GM12891 (cell line): ENCODE measurements at places on chromosomes 5 and 9.

DNA sequence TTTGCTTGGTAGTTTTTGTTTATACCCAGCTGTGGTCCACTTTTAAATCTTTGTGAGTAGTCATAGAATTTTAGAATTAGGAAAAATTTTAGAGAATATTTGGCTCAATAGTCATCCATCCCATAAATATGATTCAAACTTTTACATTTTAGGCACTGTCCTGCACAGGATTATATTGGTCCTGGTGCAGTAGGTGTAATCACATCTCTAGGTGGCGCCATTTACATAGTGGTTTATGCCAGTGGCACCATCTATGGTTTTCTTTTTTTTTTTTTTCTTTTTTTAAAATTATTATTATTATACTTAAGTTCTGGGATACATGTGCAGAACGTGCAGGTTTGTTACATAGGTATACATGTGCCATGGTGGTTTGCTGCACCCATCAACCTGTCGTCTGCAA, 260.7 kb upstream of the KCNN2 start:
- no peak for DNase-seq

DNA sequence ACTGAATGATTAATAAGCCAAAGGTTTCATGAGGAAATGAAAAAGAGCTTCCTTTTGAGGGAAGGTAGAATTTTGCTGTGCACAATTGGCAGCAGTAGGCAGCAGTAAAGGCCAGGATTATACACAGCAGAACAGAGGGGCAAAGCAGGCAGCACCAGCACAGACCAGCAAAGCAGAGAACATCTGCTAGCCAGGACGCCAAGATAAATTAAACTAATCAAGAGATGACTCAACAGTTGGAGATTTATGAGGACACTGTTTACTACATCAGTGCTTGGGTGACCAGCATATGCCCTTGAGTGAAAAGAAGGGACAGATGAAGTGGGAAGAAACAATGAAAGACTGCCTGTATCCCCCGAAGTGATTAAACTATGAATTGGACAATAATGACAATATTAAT, 871.4 kb upstream of the CDH10 start:
- no peak for DNase-seq

DNA sequence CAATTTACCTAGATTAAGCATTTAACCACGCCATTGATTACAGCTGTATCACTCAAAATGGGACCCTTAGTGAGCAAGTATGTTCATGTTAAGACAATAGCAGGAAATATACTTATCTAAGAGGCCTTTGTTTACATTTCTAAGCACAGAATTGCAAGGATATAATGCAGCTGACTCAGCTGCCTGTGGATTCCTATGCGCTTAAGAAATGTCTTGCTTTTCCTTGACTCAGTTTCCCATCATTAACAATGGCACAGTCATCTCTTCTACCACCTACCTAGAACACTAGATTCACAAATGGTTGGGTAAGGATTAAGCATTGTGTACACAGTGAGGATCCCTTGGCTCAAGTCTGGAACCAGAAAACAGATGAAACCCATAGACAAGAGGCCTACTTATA, 163.8 kb downstream of the TSSK1B start:
- no peak for DNase-seq

GRCh38 chr9:135002802-135003201, 84.7 kb upstream of the OLFM1 start:
- DNase-seq: no peak

GRCh38 chr9:131290036-131290766, 678 bp downstream of the PLPP7 start:
- DNase-seq: no peak

DNA sequence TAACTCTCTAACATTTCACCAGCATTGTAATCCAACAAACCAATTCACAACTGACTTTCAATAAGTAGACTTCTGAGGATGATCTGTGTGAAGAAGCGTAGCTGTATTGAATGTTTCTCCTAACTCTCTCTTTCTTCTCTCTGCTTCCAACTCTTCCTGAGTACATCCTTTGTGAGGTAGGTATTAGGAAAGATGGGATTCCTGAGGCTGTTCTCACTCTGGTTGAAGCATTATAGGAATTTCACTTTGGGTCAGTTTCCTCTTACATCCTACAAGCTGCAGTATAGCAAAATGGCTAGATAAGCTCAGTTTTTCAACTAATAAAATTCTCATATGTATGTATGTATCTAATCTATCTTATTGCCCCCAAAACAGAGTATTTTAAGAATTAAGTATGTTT, 702.8 kb downstream of the CETN3 start:
- DNase-seq: no peak

DNA sequence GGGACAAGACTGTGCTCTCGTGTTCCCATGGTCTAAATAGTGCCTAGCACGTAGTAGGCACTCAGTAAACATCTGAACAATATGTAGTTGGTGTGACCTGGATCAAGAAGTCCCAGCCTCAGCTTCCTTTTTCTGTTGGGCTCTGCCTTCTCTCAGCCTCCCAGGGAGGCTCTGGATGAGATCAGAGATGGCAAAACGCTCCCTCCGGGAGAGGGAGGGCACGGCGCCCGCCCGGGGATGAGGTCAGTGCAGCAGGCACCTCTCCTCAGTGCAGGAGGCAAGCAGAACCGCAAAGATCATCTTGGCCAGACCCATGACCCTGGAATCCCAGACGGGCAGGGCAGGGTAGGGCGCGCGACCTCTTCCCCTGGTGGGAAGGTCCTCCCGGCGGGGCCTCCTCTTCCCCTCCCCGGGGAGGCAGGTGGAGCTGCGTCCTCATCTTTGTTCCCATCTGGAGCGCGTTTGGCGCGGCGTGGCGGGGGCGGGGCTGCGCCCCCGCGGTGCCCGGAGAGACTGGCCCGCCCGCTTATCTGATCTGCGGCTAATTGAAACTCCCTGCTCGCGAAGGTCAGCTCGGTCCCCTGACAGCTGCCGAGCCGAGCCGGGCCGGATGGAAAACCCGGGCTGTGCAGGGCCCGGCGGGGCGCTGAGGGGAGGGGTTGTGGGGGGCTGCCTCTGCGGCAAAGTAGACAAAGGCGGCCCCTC, 60.9 kb downstream of the CXXC5 start:
- no peak for DNase-seq

- no peak for DNase-seq
Measured at GRCh38 chr5:1503241-1504068, 20.3 kb downstream of the LPCAT1 start.

- DNase-seq: no peak
Measured at GRCh38 chr9:126462617-126463016, 136.0 kb downstream of the MVB12B start.

DNA sequence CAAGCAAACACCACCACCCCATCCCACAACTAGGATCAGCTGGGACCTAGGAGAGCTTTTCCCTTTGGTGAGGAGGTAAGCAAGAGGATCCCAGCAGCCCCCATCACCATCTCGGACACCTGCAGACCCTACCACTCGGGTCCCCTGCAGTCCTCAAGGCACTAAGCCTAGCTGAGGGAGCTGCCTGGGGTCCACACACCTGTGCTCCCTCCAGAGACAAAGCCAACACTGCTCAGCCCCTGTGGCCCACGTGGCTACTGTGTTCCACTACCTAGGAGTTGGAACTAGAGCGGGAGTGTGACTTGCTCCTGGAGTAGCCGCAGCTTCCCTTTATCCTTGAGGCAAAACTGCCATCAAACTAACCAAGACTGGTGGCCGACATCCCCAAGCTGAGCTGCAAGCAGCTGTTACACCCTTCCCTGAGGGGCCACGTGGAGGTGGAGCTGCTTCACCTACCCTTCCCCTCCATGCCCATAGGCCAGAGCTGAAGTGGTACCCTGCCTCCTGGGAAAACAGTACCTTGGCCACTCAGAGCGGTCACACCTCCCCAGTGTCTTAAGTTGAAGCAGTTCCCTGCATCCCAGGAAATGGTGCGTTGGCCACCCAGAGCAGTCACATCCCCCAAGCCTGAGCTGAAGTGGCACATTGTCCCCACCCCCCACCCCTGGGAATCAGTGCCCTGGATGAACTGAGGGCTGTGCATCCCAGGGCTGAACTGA, 205.5 kb downstream of the CACNA1B start:
- DNase-seq: no peak

- DNase-seq: no peak
Measured at GRCh38 chr5:148923023-148923422, 96.6 kb downstream of the ADRB2 start.

GRCh38 chr5:20105915-20106314, 117.9 kb upstream of the CDH18 start:
- no peak for DNase-seq

- no peak for DNase-seq
Measured at GRCh38 chr5:65395526-65396155, 86.1 kb downstream of the ADAMTS6 start.

- no peak for DNase-seq
Measured at GRCh38 chr5:168422431-168422830, 63.8 kb upstream of the RARS1 start.

GRCh38 chr5:131735393-131735792, 61.4 kb downstream of the FNIP1 start:
- DNase-seq: no peak

DNA sequence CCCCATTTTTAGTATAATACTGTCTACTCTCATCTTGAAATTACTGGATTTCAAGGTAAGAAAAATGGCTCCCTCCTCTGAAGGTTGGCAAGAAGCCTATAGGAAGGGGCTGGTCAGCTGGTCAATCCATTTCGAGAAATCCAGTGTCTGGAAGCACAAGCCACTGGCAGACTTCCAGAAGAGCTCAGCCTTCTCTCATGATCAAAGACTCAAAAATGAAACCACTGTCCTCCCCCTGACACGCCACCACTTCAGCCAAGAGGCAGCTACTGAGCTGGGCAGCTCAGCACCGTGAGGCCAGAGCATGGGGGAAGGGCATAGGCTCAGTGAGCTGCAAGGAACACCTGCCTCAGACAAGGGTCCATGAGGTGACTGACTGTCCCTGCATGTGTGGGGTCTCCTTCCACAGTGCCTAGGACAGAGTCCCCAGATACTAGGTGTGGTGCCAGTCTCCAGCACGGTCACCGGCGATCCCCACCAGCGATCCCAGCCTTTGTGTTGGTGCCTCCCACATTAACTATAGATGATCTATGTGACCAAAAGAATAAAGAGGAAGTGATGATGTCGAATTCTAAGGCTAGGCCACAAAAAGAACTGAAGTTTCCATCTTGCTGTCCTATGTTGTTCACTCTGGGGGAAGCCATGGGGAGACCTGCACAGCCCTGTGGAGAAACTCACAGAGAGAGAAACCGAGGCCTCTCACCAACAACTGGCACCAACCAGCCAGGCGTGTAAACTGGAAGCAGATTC, 100.1 kb upstream of the LRRTM2 start:
- no peak for DNase-seq

- DNase-seq: no peak
Measured at GRCh38 chr9:35906923-35907699, 1.1 kb downstream of the HRCT1 start.

- peak; percentile 58 for DNase-seq
Measured at GRCh38 chr9:95505717-95506427, 10.9 kb downstream of the PTCH1 start.

DNA sequence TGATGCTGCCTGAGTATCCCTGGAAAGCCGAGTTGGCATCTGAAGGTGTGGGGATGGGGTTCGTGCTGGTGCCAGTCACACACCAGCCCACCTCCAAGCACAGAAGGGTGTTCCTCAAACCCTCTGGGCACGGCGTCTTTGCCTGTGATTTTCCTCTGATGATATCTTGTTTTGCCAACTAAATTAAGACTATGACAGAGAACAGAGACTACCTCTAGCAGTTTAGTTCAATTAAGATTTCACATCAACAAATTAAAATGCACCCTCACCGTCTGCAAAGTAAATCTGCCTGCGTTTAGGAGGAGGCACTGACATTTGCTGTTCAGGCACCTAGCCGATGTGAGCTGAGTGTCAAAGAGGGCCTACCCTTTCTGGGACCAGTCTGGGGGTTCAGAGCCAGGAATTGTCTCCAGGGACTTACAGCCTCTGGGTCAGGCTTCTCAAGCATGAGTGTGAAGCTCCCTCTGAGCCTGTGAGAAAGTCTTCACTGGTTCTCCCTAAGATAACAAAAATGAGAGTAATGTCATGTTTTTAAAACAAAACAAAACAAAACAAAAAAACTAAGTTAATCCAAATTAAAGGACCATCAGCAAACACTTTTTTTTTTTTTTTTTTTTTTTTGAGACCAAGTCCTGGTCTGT, 55.4 kb upstream of the CTNNA1 start:
- no peak for DNase-seq

GRCh38 chr9:78778861-78779374, 482.0 kb downstream of the PSAT1 start:
- DNase-seq: no peak

DNA sequence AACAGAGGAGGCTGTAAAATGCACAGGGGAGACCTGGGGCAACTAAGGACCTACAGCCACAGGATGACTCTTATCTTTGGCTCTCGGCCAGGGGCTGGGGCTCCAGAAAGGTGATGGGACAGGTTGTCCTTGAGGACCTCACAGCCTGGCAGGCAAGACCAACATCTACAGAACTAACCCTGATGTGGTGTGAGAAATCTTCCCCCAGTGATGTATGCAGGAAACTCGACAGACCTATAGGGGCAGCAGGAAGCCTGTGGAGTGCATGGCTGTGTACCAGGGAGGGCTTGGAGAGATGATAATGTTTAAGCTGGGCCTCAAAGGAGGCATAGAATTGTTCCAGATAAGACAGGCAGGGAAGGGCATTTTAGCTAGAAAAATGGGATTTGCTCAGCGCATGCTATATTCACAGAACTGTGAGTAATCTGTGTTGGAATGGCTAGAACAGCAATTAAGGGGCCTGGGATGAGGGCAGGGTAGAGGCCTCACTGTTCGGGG, 68.5 kb upstream of the SLC25A51 start:
- no peak for DNase-seq

- no peak for DNase-seq
Measured at GRCh38 chr9:37994639-37995347, 74.2 kb downstream of the SHB start.

DNA sequence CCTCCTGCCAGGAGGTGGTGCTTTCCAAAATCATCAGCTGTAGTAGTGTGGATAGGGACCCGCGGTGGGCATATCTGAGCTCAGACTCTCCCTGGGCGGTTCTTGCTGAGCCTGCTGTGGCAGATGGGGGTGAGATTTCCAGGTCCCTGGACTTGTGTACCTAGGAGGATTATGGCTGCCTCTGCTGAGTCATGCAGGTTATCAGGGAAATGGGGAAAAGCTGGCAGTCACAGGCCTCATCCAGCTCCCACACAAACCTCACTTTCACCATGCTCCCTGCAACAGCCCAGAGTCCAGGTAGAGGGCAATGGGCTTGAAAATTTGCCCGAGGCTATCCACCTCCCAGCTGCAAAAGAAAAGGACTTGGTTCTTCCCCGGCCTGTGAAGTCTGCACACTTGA, 23.4 kb upstream of the MAMDC2 start:
- no peak for DNase-seq

GRCh38 chr9:105414947-105415661, 32.7 kb upstream of the FSD1L start:
- peak; percentile 28 for DNase-seq

- DNase-seq: no peak
Measured at GRCh38 chr5:153159616-153160015, 330.9 kb upstream of the GRIA1 start.

- no peak for DNase-seq
Measured at GRCh38 chr9:111966861-111967291, 70.3 kb downstream of the UGCG start.

DNA sequence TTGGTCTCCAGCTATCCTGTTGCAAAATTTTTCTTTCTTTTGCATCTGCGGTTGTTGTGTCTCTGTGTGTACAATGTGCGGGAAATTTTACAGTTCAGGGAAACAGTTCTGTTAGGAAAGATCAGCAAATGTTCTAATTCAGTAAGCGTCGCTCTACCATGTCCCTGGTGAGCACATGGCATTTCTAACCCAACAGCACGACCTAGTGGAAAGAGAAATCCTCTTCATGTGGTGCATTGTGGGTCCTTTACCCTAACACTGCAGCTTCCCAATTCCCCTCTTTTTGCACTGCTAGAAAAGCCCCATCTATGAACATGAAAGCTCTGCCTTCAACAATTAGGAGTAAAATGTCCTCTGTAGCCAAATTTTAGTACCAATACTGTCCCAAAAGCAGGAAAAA, 974.2 kb upstream of the CDH9 start:
- DNase-seq: no peak
